ENCODE measurements at places on chromosomes 5 and 9. TPM values are rescaled to one million over a fixed set of nuclear protein-coding genes. Genes with fewer than 3 reads are reported as not detected.

Gene SEPTIN8
- total RNA-seq = 33.8 TPM

DNA sequence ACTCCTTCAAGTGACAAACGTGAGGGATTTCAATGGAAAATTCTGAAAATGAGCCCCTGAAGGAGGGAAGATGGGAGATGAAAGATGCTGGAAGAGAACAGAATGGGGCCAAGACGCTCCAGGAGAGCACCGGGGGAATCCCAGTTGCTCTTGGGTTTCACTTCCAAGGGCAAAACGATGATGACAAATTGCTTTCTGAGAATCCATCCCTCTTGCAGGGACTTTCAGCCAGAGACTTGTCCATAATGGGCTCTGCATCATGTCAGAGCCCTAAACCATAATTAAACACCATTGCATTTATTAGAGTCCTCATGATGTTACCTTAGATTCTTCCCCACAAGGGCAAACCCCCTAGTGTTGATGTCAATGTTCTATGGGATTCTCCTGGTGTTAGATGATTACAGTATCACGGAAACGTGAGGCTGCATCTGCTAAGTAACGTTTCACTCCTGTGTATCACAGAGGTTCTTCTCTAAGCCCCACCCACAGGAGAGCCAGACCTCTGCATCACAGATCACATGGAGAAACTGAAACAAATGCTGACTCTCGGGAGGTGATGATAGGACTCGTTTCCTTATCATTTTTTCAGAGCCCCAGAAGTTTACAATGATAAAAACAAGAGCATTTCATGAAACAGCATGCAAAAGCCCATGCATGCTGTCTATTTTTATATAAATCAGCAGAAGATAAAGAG lies 114.4 kb downstream of the TENT4A start:
- DNase-seq = no peak

- no peak for DNase-seq
Observed at GRCh38 chr9:4517274-4517673, 27.0 kb downstream of the SLC1A1 start.

Gene ASPN
- 12.4 TPM for total RNA-seq

GRCh38 chr5:132226516-132227234 lies 978 bp downstream of the P4HA2 start:
- DNase-seq = peak; percentile 73

GRCh38 chr5:14532180-14532579 lies 49.4 kb upstream of the OTULINL start:
- DNase-seq = no peak

Gene RRAGA
- 79.1 TPM for total RNA-seq

Gene PHF2
- 23.9 TPM for total RNA-seq

- DNase-seq = no peak
Observed at GRCh38 chr5:59575648-59576445, 317.7 kb downstream of the PDE4D start.

Data from heart left ventricle (tissue), 16 donors.